ENCODE measurements at places on chromosomes 16 and 17.

GRCh38 chr16:63415014-63415413 is 1378.8 kb upstream of the CDH8 start:
- no peak for DNase-seq

GRCh38 chr17:29749045-29749825 is 126.5 kb upstream of the CORO6 start:
- DNase-seq: no peak

DNA sequence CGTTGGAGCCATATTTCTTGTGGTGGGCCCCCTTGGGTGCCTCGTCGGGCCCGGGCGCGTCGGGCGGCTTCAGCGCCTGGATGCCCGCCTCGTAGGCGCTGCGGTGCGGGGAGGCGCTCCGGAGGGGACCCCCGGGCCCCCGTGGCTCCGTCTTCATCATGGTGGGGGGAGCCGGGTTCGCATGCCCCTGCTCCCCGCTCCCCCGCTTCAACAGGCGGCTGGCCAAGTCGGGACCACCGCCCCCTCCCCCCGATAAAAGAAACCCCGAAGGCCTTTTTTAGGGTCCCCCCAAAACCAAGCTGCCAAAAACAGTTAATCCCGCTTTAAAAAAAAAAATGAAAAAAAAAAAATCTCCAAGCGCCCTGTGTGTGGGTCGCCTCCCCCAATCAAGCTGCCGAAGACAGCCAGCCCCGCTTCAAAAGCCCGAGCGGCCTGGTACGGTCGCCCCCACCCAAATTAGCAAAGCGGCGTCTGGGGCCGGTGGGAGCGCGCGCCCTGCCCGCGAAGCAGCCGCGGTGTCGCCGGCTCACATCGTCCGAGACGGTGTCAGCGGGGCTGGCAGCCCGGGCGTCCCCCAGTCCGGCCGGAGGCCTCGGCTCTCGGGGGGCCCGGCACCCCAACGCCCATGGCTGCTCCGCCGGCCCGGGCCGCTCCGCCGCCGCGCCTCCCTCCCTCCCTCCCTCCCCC is at the start of gene PPP1R9B:
Gene PPP1R9B (minus strand): TSS at position 324 of the 687 bp plus-strand sequence. CDS start 164 bp downstream, at position 160.
- DNase-seq: no peak

- peak; percentile 83 for DNase-seq
These were observed 9.1 kb downstream of the ZNF668 start for GRCh38 chr16:31064882-31065461.

DNA sequence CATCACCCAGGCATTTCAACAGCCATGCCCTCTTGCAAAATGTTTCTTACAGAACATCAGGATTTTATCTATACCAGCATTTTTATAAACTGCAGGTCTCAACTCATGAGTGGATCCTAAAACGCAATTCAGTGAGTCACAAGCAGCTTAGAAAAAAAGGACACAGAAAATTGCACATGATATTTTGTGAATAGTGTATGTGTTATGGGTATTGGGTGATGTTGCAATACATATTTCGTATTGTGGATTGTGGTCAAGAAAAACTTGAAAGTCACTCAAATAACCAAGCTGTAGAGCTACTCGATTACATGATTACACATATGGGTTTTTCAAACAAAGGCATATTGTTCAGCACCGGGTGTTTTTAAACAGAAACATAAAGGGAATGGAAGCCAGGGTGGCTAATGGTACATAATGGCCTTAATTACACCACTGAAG is 1.4 kb downstream of the WIPI1 start:
- no peak for DNase-seq

- DNase-seq: no peak
These were observed 56.3 kb upstream of the HAS3 start for GRCh38 chr16:69049146-69049545.
